Cardiac fibroblast (primary cell): ENCODE measurements at places on chromosomes 7 and 10.

DNA sequence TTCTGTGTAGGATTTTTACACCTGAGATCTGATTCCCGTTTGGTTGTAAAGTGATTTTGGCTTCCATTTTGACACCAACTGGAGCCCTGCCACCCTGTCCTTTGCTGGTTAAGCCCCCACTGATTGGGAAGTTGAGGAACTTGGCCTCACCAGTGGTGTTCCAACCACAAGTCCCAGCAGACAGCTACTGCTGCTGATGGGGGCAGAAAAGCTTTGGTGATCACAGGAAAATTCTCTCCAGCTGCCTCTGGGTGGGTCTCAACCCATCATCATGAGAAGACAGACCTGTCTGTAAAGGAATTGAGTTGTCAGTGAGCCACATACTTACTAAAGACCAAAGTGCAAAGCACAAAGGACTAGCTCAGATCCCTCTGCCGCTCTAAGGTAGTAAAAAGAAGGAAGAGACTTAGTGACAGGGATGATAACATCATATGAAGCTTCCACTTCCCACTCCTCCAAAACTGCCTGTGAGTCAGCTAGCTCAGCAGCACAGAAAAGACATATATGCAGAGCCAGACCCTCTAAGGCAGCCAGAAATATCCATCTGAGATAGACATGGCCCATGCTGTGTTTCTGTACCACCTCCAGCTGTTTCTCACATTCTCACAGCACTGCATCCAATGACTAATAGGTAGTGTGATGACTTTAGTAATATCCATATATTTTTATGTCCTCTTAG is 22.4 kb upstream of the LRRC17 start:
- DNase-seq = peak; percentile 79

DNA sequence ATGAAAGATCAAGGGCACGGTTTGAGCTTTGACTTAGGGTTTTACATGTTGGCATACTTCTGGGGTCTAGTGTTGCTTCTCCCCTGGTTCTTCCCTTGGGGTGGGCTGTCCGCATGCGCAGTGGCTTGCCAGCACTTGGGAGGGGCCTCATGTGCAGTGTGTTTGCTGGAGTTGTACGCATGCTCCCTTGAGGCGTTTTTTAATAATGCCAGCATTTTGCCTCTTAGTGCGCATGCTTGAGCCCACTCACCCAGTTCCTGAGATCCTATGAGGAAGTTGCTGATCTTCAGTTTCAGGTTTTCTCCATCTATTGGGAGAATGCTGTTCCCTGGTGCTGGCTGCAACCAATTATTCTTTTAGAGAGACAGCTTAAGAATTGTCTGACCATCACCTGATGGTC is 113.4 kb upstream of the GPR141 start:
- DNase-seq = no peak

DNA sequence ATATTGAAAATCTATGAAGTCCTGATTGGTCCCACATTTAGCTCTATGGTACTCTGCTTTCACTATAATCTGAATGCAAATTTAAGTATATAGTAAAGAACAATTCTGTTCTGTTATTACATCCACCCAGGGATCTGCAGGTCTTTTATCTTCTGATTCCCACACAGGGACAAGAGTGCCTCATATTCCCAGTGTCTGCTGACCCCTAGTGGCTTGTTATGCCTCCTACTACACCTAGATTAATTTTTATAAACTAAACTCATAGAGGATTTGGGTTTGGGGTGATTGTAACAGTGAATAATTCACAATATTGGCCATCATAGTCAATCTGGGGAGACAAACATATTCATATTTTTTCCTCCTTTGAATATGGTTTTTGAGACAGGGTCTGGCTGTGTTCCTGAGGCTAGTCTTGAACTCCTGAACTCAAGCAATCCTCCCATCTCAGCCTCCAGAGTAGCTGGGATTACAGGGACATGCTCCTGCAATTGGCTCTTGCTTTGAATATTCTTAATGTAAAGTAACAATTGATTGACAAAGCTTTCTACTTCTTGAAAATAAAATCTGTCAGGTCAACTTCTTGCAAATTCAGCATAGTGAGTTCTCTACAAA is 282.1 kb downstream of the KCND2 start:
- DNase-seq = peak; percentile 65

DNA sequence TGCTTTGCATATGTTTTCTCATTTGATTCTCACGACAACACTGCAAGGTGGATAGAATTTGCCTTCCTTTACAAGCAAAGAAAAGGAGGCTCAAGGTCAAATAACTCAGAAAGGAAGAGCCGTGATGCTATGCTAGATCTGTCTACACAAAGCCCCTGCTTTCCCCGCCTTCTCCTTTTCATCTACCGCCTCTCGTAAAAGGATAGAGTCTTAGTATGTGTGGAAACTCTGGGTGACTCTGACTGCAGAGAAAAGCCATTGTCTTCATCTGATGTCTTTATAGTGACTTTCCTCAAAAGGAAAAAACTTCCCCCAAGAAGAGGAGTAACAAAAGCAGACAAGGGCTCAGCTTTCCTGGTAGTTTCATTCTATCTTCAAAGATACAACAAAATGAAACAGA is 292.7 kb downstream of the ACTR3B start:
- no peak for DNase-seq

GRCh38 chr7:153943457-153943856 is 108.7 kb upstream of the DPP6 start:
- no peak for DNase-seq

- no peak for DNase-seq
Measured at GRCh38 chr10:117166418-117167345, 28.6 kb upstream of the VAX1 start.

- peak; percentile 55 for DNase-seq
Measured at GRCh38 chr7:111855842-111856227, 293.5 kb upstream of the IMMP2L start.

- no peak for DNase-seq
Measured at GRCh38 chr10:116096526-116096925, 176.5 kb downstream of the GFRA1 start.

DNA sequence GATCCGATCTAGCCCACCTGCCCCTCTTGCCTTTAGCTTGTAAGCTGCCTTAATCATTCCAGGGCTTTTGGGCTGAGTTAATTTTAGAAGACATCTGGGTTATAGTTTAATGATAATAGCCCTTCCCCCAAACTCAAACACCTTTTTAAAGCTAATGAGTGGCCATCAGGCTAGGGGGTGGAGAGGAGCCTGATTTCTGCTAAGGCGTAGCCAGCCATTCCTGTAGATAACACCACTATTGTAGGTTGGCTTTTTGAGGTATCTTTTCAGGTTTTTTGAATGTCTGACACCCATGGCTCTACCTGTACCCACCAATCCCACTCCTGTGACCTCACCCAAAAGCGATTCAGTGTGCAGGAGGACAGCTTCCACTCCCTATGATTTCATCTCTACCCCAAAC is 7.6 kb upstream of the SYPL1 start:
- DNase-seq = no peak

- no peak for DNase-seq
Measured at GRCh38 chr10:68787813-68788212, 39.5 kb upstream of the STOX1 start.

GRCh38 chr10:31166606-31167005 is 134.9 kb upstream of the ZNF438 start:
- DNase-seq = peak; percentile 32

DNA sequence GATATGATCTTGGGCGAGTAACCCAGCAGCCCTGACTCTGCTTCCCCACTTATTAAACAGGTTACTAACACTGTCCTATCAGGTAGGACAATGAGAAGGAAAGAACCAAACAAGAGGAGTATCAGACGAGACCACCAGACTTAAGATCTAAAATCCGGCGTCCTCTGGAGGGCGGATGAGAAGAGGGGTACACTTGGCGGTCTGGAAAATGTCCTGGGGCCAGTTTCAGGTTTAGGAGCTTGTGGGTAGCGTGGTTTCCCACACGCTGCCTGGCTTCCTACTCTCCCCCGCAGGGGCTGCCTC is 635 bp downstream of the ZNF32 start:
- no peak for DNase-seq

- no peak for DNase-seq
Measured at GRCh38 chr10:131982185-131982756, 548 bp upstream of the BNIP3 start.

- DNase-seq = no peak
Measured at GRCh38 chr7:82985144-82985802, 177.4 kb downstream of the PCLO start.

GRCh38 chr7:4631380-4632179 is 50.5 kb upstream of the FOXK1 start:
- DNase-seq = peak; percentile 96

- peak; percentile 62 for DNase-seq
Measured at GRCh38 chr7:43454936-43455518, 127.9 kb upstream of the STK17A start.

DNA sequence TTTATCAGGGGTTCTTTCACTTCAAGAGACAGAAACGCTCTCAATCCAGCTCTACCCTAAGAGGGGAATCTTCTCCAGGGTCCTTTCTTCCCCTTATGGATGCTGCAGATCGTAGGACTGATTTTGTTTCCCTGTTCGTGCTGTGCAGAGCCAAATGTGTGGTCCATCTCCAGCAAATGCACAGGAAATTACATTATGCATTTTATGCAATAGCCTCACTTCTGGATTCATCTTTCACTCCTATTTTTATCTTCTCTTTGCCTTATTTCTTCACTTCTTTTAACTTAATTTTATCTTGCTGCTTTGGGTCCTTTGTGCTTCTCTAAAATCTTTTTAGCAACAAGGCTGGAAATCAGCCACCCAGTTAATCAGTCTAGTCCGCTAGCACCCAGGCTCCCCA is 184.5 kb upstream of the INHBA start:
- peak; percentile 45 for DNase-seq

DNA sequence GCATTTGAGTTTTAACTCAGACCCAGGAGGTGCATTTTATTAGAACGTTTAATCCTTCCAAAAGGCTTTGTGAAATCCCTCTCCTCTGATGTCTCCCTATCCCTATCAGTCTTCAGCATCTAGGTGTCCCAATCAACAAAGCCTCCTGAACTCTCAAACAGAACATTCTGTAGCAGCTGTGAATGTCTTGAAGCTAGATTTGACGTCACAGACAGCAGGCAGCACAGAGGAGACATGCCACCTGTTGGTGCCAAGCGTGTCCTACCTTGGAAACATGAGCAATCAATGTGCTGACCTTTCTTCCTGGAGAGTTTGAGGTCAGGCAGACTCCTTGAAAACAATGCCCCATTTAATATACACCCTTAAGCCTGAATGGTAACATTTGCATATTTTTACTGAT is 125.5 kb downstream of the RNLS start:
- no peak for DNase-seq

GRCh38 chr7:139075031-139075652 is 34.4 kb downstream of the ZC3HAV1 start:
- DNase-seq = peak; percentile 90

- DNase-seq = peak; percentile 92
Measured at GRCh38 chr10:122854648-122855047, 9.0 kb upstream of the CUZD1 start.

- no peak for DNase-seq
Measured at GRCh38 chr7:121276313-121276712, 52.5 kb upstream of the WNT16 start.
